A549 treated with CORT108297 at 1 μM for 4 hours (cell line): ENCODE measurements at places on chromosomes 7 and 10. TPM values are rescaled to one million over a fixed set of nuclear protein-coding genes. Genes with fewer than 3 reads are reported as not detected.

SEMA3A gene
- total RNA-seq: 3.9 to 6.7 TPM (median 5.6 TPM) in 5 replicates

CYP26C1 gene
- 0.02 TPM in 1 of 5 replicates, not detected in the others for total RNA-seq

NEUROG3 gene
- not detected in 5 replicates for total RNA-seq

ABCC2 gene
- total RNA-seq: 150 to 171 TPM (median 160 TPM) in 5 replicates

WEE2 gene
- 0.03 TPM in 1 of 5 replicates, not detected in the others for total RNA-seq

GPR26 gene
- not detected in 5 replicates for total RNA-seq
